Caco-2 (cell line): ENCODE measurements at places on chromosomes 3 and 15.

GRCh38 chr3:194422188-194422587 is 23.1 kb upstream of the GP5 start:
- no peak for DNase-seq

- DNase-seq, result no peak
Observed at GRCh38 chr15:63418811-63419210, 37.2 kb upstream of the CA12 start.

DNA sequence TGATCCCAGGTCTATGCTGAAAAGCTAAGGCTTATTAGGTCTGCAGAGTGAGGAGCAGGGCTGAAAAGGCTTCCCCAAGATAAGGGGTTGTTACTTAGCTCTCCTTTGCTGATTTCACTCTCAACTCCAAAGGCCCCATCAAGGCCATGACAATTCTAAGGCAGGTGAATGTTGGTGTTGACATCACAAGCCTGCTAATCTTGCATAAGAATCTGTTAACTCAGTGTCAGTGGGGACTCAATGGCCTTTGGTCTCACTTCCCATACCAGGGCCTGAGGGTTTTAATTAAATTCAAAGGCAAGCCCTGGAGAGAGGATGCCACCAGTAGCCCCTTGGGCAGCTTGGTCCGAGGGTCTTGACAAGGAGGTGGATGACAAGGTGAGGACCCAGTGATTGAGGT is 9.4 kb upstream of the ALAS1 start:
- no peak for DNase-seq

DNA sequence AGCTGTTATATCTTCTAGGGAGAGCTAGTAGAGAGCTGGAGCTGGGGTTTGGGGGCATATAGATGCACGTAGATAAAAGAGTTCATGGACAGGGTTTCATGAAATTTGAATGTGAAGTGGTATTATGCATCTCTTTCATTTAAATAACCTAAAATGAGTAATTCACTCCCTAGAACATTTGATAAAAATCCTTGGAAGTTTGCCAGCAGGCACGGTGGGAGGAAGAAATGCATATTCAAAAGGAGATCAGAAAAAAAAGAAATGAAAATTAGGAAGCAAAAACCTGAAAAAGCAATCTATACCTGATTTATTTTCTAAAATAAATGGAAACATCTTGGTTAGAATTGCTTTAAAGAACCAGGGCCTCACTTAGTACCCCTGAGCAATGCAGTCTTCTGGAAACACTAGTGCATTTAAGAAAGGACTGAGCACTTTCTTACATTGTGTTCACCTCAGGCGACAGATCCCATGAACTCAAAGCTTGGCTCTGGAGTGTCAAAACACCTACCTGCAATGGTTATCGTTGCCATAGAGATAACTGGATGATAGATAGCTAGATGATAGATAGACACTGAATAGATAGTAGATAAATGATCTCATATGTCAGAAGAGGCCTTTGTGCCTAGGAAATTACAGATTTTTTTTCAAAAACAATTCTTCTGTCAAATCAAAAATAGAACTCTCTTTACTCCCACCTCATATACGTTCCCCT is 458.6 kb upstream of the THRB start:
- DNase-seq, result no peak

DNA sequence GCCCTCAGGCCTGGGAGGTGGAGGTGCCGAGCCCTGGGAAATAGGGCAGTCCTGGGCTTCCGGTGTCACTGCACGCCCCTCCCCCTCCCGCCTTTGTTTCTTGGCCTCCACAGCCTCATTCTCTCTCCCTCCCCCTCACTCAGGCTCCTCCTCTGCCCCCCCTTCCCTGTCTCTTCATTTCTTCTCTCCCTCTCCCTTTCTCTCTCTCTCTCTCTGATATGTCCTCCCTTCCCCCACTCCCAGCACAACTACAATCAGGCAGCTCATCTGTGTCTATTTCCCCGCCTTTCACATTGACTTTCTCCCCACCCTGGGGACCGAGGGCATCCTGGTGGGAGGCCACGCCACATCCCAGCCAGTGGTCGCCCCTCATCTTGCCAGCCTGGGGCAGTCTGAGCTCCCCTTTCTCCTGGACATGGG is 40.2 kb downstream of the IDH2 start:
- DNase-seq, result no peak

- peak; percentile 40 for DNase-seq
Observed at GRCh38 chr3:141646760-141647561, 91.1 kb upstream of the RNF7 start.

DNA sequence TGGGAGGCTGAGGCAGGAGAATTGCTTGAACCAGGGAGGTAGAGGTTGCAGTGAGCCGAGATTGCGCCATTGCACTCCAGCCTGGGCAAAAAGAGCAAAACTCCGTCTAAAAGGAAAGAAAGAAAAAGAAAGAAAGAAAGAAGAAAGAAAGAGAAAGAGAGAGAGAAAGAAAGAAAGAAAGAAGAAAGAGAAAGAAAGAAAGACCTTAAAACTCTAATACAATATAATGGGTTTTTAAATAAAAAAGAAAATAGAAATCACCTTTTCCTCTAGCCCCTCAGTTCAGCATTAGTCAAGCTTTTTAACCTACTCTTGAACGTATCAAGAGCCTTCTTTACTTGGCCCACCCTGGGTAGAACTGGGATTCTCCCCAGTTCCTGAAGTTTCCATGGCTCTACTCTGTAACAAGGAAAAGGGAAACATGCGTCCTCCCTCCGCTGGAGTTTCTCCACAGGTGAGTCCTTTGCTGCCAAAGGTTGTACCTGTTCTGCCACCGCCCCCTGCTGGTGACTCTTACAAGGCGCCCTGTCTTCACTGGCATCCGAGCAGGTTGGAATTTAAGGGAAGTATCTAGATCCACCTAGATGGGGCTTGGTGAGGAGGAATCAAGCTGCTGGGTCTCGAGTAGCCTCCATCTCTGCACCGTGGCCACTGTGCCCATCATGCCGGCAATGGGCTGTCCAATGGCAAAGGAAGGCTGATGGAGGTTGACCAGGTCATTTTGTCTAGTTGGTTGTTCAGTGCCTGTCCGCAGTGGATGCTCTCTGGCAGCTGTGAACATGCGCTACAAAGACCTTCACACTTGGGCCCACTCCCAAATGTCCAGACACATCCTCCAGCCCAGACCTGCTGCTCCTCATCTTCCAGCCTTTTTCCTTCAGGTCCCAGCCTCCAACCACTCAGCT is 20.6 kb upstream of the EPHB3 start:
- peak; percentile 85 for DNase-seq

- no peak for DNase-seq
Observed at GRCh38 chr3:38022301-38022700, 7.1 kb downstream of the PLCD1 start.

DNA sequence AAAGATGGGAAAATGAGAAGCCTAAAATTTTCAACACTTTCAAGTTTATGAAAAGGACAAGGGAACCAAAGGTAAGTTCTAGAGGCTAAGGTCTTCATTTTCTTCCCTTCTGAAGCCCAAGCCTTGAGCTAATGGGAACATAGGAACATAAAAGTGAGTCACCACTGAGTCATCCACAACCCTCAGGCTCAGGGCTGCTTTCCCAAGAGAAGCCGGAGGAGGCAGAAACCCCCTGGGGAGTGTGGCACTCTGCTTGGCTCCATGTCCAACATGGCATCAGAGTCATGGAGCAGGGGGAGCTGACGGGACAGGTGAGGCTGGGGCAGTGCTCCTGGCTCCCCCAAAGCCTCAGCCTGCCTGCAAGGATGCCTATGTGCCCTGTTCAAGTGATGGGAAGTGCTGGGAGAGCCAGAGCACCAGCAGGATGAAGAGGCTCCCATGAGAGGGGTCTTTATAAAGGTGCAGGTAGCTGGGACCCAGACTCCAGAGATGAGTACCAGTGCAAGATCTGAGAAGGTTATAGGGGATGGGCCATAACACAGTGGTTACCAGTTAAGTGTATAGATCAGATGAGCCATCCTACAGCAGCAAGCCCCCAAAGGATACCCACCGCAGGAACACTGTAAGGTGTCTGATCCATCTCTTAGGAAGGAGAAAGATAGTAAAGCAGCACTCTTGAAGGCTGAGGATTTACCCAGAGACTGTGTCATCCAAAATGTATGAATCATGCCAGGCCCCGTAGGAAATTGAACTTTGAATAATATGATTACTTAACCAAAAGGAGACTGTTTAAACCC is 31.8 kb upstream of the RYR3 start:
- no peak for DNase-seq

DNA sequence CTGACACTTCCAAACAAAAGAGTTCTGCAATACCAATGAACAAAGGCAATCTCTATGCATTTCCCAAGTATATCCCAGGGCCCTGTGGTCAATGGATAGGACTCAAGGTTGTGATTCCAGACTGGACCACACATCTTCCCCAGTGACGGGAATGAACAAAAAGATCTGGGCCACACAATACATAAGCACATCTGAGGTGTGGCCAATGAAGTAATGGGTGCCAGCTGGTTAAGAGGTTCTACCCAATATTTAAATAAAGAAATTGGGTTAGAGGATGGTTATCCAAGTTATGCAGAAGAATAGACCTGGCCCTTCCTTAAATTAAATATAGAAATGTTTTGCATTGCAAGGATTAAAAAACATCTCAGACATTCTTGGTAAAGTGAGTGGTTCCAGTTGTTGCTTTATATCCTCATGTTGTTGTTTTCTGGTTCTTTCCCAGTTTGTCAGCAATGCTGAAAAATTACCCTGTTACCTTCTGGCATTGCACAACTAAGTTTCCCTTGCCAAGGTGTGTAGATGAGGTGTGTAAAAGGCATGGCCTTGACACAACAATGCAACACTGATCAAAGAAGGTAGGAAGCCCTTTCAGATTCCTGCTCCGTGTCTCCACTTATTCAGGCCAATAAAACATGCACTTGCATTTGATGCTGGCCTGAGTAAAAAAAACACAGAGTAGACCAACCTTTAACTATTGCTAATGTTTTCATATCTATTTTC is 86.5 kb downstream of the PRICKLE2 start:
- no peak for DNase-seq

DNA sequence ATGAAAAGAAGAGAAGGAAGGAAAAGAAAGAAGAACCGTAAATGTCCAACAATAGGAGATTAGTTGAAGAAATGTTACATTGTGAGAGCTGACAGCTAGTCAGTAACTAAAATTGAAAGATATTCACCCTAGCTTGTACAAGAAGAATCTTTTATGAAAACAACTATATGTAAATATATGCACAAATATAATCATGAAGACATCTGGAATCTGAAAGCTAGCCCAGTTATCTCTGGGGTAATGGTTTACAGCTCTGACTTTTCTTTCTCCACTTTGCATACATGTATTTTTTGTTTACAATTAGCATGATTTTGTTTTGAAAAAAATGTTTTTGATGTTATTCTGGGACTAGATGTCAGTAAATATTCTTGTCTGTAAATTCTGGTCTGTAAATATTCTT is 37.1 kb upstream of the ADAMTSL3 start:
- no peak for DNase-seq

- DNase-seq, result peak; percentile 32
Observed at GRCh38 chr15:63449731-63450130, 54.7 kb upstream of the USP3 start.

- DNase-seq, result no peak
Observed at GRCh38 chr3:197406266-197406665, 107.9 kb upstream of the DLG1 start.

DNA sequence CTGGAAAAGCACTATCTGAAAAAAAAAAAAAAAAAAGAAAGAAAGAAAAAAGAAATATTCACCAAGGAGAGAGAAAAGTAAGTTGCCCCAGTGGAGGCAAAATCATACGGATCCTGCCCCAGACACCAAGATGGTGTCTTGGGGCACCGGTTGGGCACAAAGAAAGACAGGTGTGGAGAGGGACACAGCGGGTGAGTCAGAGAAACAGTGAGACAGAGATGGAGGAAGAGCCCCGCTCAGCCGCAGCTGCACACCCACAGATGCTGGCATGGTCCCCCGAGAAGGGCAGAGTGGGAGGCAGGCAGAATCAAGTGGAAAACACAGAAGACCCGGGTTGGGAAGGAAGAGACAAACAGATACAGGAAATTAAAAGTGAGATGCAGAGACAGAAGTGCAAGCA is 129.7 kb upstream of the SMAD3 start:
- DNase-seq, result peak; percentile 7

DNA sequence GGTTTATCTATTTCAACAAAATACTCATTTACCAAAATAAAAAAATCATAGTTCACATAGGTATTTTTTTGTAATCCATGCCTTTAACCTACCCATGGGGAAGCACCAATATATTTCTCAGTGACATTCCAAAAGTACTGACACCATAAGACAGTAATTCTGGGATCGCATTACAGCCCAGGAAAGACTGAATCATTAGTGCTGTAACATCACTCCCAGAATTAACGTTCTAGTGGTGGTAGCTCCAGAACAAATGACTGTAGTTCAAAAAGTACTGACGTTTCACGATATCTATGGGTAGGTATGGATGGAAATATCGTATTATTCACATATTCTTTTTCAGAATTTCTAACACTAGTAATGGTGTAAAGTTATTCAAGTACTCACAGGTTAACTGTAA is 54.3 kb upstream of the NEK10 start:
- no peak for DNase-seq

GRCh38 chr3:186746008-186746407 is 28.8 kb downstream of the KNG1 start:
- peak; percentile 88 for DNase-seq

- DNase-seq, result no peak
Observed at GRCh38 chr3:111700054-111700453, 104.9 kb upstream of the ZBED2 start.

- DNase-seq, result peak; percentile 88
Observed at GRCh38 chr15:45064386-45064785, 41.4 kb downstream of the SORD start.

GRCh38 chr3:46847744-46848143 is 15.5 kb downstream of the MYL3 start:
- no peak for DNase-seq

- no peak for DNase-seq
Observed at GRCh38 chr3:21704796-21705195, 46.2 kb downstream of the ZNF385D start.

DNA sequence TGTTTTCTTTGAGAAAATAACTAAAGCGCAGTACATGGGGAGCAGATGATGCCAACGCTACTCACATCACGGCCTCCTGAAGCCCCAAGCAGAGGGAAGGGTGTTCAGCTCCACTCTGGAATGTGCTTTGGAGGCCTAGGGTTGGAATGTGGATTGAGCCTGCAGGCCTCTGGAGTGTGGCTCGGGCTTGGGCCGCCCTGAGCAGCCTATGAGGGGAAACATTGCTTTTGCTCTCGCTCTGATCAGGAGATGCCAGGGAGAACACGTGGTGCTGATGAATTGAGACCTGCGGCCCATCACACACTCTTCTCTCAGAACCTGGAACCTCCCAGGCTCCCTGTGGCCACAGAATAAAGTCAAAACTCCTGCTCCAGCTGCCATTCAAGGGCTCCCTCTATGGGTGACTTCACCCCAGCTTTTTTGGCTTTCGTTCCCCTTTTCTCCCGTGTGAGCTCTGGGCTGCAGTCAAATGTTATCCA is 23.3 kb downstream of the CCDC13 start:
- DNase-seq, result peak; percentile 17

GRCh38 chr3:117443014-117443413 is 733.4 kb downstream of the TUSC7 start:
- DNase-seq, result no peak

GRCh38 chr3:97954228-97954827 is 17.9 kb downstream of the RIOX2 start:
- no peak for DNase-seq
